ENCODE measurements at places on chromosomes 2 and 18. TPM values are rescaled to one million over a fixed set of nuclear protein-coding genes. Genes with fewer than 3 reads are reported as not detected.
A peak's percentile ranks its signal among the peaks of the same experiment; 100 is the strongest.

GRCh38 chr18:22267697-22268096, 98.3 kb downstream of the GATA6 start:
- H3K4me3 ChIP-seq = no peak overlapping the region
- no peaks in the 10 kb centered on the region for H3K36me3 ChIP-seq
- no peak for DNase-seq
- H3K4me1 ChIP-seq = no peaks in the 10 kb centered on the region

DNA sequence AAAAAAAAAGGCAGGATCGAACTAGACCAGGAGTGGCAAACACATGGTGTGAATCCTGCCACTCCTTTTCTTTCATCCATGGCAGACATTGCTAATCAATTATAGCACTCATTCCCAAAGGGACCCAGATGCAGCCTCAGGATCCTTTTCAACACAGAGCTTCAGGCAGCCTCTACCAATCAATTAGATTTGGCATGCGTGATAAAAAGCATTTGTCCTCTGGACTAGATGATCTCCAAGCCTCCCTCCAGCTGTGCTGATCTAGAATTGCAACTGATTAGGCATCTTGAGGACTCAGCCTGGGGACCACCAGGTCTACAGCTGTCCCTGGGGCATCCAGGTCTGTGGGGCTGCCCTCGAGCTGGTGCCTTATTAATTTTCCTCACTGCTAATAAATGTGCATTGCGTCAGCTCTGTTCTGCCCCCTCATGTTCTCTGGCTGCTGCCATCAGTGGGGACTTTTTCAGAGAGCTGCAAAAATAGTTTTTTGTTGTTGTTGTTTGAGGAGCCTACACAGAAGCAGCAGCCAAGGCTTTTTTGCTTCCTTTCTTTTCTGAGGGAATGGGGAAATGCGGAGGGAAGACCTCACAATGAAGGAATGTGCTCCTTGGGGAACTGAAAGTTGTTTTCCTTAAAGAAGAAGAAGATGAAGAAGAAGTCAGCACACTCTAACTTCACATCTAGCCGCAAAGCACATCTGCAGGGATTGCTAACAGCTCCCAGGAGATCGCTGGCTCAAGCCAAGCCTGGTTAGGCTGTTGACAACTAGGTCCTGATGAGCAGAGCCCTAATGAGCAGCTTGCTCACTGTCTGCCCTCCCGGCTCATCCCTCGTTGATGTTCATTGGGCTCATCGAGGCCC, 8.8 kb upstream of the ATOH8 start:
- H3K36me3 ChIP-seq = no peaks in the 10 kb centered on the region
- H3K27me3 ChIP-seq = peaks cover 67% of the 10 kb centered on the region
- no peak overlapping the region for H3K27ac ChIP-seq

DNA sequence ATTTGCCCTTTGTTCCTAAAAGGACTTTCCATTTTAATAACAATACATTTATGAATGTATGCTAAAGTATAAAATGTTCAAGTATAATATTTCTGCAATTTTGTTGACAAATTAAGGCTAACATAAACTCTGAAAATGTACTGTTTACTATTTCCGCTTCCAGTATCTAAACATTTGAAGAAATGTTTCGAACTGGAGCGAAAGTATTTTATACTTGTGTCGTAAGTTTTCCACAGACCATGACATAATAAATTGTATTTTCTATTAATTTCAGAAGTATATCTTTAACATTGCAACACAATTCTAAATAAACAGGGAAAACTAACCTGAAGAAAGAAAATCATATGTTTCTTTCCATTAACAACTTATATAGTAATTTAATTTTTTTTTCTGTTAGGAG, 146.3 kb downstream of the CALCRL start:
- H3K27ac ChIP-seq = no peak overlapping the region
- H3K36me3 ChIP-seq = no peaks in the 10 kb centered on the region
- H3K4me1 ChIP-seq = no peaks in the 10 kb centered on the region
- no peaks in the 10 kb centered on the region for H3K27me3 ChIP-seq

GRCh38 chr2:237722616-237723015, 76.0 kb upstream of the RBM44 start:
- no peak overlapping the region for H3K4me3 ChIP-seq
- peaks cover 23% of the 10 kb centered on the region for H3K36me3 ChIP-seq
- DNase-seq = no peak
- no peaks in the 10 kb centered on the region for H3K27me3 ChIP-seq
- peaks cover 19% of the 10 kb centered on the region for H3K4me1 ChIP-seq
- no peak overlapping the region for H3K27ac ChIP-seq

- H3K27me3 ChIP-seq = no peaks in the 10 kb centered on the region
- H3K27ac ChIP-seq = no peak overlapping the region
- H3K4me3 ChIP-seq = no peak overlapping the region
- peaks cover 5% of the 10 kb centered on the region for H3K4me1 ChIP-seq
- no peak for DNase-seq
Observed at GRCh38 chr2:54227798-54228197, 28.2 kb downstream of the TSPYL6 start.

DNA sequence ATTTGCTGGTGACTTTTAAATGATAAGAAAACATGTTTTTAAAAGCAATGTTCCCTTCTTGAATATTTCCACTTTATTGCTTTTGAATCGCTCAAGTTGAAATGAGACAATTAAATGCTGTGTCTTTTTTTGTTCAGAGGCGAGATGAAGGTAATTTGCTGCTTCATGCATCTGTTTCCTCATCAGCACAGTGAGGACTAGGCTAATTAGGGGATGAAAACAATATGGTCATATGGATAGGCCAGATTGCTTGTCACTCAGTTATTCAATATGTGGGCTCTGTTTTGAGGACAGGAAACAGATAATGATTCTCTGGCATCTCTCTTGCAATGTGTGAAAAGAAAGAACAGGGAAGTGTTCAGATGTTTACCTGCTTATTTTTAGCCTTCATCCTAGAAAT, 61.0 kb downstream of the ERBB4 start:
- H3K4me3 ChIP-seq = no peak overlapping the region
- H3K4me1 ChIP-seq = no peaks in the 10 kb centered on the region
- no peak overlapping the region for H3K27ac ChIP-seq
- H3K36me3 ChIP-seq = no peaks in the 10 kb centered on the region
- DNase-seq = no peak
- H3K27me3 ChIP-seq = no peaks in the 10 kb centered on the region

DNA sequence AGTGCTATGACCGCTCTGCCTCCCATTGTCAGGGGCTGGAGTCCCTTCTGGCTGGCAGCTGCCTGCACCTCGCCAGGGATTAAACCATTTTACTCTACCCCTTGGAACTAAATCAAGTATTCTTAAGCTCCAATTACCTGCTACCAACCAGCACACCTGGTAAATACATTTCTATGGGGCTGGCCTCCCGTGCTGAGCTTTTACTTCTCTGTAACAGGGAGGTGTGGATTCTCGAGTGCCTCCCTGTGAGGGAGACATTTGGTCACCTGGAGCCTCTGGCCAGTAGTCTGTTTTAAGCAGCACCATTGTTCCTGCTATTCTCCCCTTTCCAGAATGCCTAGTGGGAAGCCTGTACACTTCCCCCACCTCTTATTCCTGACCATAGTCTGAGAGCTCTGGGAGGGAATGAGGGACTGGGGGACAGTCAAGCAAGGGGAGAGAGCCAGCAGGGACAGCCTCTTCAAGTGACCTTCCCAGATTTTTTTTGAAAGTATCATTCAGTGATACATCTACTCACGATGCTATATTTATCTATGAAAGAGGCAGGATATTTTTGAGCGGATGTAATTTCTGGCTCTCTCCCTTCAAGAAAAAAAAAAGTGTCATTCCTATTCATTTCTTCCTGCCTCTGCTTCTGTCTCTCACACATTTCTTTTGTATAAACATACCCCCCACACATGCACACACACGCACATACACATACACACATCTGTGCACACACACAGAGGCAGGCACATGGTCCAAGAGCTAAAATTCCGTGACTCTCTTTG, 112.8 kb downstream of the CAPN13 start:
- H3K36me3 ChIP-seq = no peaks in the 10 kb centered on the region
- no peak overlapping the region for H3K27ac ChIP-seq
- no peaks in the 10 kb centered on the region for H3K27me3 ChIP-seq
- DNase-seq = no peak
- H3K4me3 ChIP-seq = no peak overlapping the region

DNA sequence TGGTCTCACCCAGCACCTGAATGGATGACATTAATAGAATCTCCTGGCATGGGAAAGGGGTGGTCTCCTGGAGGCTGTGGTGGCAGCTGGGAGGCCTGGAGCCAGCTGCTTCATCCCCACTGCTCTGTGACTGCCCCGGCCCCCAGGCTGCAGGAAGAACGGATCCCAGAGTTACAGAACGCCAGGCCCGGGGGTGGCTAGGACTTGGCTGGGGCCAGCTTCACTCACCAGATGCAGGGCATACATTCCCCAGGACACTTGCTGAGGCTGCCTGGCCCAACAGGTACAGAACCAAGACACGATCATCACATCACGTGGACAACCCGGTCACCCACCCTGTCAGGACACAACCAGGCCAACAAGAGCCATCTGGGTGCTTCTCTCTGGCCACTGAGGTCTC, 178.6 kb upstream of the SALL3 start:
- no peak for DNase-seq
- no peaks in the 10 kb centered on the region for H3K4me1 ChIP-seq
- no peak overlapping the region for H3K4me3 ChIP-seq
- H3K27me3 ChIP-seq = no peaks in the 10 kb centered on the region
- H3K27ac ChIP-seq = no peak overlapping the region

DNA sequence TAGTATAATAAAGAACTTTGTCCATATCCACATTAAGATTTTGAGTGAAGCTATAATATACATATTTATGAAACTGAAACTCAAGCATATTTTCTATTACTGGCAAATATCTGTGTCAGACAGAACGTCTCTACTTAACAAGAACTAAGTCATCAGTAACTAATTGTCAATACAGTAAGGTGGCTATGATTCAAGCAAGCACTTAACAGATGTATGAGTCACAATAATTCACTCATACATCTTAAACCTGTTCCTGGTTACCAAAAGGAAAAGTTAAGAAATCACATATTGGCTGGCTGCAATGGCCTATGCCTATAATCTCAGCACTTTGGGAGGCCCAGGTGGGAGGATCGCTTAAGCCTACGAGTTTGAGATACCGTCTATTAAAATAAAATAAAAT, 96.0 kb downstream of the SOS1 start:
- no peak overlapping the region for H3K27ac ChIP-seq
- peaks cover 17% of the 10 kb centered on the region for H3K36me3 ChIP-seq
- H3K4me3 ChIP-seq = no peak overlapping the region
- DNase-seq = no peak
- H3K27me3 ChIP-seq = no peaks in the 10 kb centered on the region

- no peak overlapping the region for H3K27ac ChIP-seq
- H3K36me3 ChIP-seq = peaks cover 2% of the 10 kb centered on the region
- H3K4me3 ChIP-seq = peak overlapping the region; percentile 12
- peaks cover 13% of the 10 kb centered on the region for H3K4me1 ChIP-seq
- peak; percentile 42 for DNase-seq
- H3K27me3 ChIP-seq = peaks cover 41% of the 10 kb centered on the region
Observed at GRCh38 chr18:58887613-58887963, 22.9 kb downstream of the ZNF532 start.

Gene TOGARAM2
- 5.2 TPM for total RNA-seq

Gene ZNF396
- total RNA-seq = 2.8 TPM

Gene AQP12B
- total RNA-seq = not detected

Gene TMEM237
- 16.8 TPM for total RNA-seq

Gene CRYGC
- not detected for total RNA-seq
